Hematopoietic multipotent progenitor cell treated with erythropoietin and hydrocortisone succinate and interleukin-3 and kit ligand, for 15 days (in vitro differentiated cells): ENCODE measurements at places on chromosomes 3 and 15.
A peak's percentile ranks its signal among the peaks of the same experiment; 100 is the strongest.

DNA sequence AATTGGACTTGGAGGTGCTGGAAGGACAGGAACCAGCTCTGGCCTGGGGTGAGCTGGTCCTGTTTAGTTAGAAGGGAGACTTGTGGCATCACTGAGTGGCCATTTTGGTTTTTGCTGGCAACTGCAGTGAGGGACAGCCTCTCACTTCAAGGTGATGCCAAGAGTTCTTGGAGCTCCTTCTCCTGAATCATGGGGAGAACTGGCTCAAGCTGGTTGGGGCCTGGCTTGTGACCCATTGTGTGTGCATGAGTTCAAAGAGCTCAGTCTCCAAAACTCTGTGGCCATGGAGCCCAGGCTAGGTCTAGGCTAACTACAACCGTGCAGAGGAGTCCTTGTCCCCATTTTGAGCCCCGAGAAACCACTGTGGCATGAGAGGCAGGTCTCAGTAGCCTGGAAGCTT lies 60.1 kb upstream of the ZNF148 start:
- DNase-seq: no peak

DNA sequence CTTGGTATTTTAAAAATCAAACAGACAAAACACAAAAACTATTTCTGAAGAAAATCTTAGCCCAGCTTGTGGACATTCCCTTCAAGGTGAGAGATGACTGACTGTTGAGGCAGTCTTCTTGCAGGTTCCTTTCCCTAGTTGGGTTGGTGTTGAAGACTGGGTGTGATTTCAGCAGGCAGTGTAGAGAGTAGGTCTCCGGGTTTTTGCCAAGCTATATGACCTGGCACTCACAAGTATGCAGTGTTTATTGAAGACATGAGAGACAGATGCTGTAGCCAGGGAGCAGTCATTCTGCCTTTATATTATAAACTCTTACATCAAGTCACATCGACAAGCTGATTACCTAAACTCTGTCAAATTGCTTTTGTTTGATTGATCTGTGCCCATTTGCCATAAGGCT lies 17.5 kb downstream of the SENP8 start:
- DNase-seq: no peak

GRCh38 chr15:80878867-80879250 lies 99.7 kb downstream of the CEMIP start:
- no peak for DNase-seq

- no peak for DNase-seq
Observed at GRCh38 chr15:84079885-84080777, 155.4 kb upstream of the GOLGA6L4 start.

GRCh38 chr3:45204136-45204535 lies 22.0 kb downstream of the TMEM158 start:
- no peak for DNase-seq

GRCh38 chr3:174598885-174599439 lies 260.2 kb upstream of the NAALADL2 start:
- DNase-seq: no peak

GRCh38 chr3:23294770-23295387 lies 91.8 kb downstream of the UBE2E2 start:
- no peak for DNase-seq

GRCh38 chr15:47822048-47822447 lies 104.7 kb downstream of the SEMA6D start:
- no peak for DNase-seq

DNA sequence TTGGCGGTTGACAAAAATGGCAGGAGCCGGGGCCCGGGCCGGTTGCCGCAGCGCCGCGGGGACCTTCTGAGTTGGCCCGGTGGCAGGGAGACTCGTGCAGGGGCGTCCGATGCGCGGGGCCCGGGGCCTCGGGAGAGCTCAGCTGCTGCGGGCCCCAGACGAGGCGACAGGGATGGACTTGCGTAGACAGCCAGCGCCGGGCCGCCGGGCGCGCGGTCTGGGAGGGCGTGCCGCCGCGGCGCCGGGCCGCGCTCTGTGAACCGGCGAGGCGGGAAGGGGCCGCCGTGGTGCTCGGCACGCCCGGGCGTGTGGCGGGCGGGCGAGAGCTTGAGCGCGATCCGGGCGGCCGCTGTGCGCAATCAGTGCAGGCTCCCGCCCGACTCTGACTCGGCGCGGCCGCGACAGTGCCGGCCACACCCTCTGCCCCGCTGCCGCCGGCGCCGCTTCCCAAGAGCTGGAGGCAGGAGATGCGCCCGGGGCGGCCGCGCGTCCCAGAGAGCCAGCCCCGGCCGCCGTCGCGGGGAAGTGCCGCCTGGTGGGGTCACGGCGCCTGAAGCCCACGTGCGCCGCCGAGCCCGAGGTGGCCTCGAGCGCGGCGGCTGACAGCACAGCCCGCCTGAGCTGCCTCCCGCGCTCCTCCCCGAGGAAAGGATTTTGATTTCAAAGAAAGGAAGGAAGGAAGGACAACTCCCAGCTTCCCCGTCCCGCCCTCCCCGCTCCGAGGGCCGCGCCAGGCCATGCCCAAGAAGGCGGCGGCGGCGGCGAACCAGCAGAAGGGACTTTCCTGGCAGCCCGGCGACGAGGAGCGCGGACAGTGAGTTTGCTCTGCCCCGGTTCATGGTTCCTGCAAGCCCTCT lies 657 bp downstream of the TLNRD1 start:
- no peak for DNase-seq

- DNase-seq: no peak
Observed at GRCh38 chr3:36795622-36796021, 31.3 kb upstream of the DCLK3 start.

- peak; percentile 77 for DNase-seq
Observed at GRCh38 chr3:141412087-141412935, 44.0 kb downstream of the ZBTB38 start.

DNA sequence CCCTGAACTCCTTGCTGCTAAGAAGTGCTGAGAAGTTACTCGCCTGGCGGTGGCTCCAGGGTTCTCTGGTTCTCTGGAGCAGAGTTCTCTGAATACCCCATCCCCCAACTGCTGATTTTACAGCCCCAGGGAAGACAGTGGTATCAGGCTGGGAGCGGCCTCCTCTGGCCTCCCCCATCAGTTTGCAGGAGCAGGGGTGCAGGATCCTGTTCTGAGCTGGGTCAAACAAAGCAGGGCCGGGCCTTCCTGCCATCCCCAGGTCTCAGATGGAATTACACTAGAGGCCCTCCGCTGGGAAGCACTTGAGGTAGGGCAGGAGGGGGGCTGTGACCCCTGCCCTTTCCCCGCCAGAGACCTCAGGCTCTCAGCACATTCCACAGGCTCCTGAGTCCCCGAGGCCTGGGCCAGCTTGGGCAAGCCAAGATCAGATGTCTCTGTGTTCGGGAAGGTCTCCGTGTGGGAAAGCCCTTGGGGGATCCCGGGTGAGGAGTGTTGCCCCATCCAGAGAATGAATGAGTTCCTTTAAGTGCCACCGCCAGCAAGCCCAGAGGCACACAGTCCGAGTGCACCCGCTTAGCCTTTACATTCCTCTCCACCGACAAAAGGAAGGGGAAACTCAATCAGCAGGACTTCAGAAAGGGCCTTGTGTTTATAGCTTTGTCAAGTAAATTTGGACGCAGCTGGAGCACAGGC lies 149.9 kb downstream of the LRRK1 start:
- no peak for DNase-seq

GRCh38 chr3:154510780-154511179 lies 80.8 kb upstream of the GPR149 start:
- no peak for DNase-seq

- DNase-seq: no peak
Observed at GRCh38 chr3:47423548-47424145, 42.8 kb downstream of the PTPN23 start.

- DNase-seq: no peak
Observed at GRCh38 chr15:36970522-36970921, 129.8 kb downstream of the MEIS2 start.

DNA sequence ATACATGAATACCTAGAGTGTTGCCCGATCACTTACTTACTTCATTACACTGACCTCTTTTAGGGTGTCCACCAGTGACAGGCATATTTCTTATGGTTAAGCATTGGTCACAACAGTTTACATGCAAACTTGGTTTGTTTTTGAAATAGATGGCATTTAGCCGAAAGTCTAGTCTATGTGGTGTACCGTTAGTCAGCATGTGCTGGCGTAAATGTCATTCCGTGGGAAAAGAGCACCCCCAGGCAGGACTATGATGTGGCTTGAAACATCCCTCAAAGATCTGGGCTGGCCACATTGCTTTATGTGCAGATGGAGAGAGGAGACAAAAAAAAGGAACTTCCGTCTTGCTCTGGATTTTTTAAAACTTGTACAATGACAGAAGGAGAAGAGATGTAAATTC lies 357.0 kb upstream of the ICE2 start:
- DNase-seq: no peak

GRCh38 chr15:53453253-53454105 lies 306.0 kb downstream of the WDR72 start:
- no peak for DNase-seq

DNA sequence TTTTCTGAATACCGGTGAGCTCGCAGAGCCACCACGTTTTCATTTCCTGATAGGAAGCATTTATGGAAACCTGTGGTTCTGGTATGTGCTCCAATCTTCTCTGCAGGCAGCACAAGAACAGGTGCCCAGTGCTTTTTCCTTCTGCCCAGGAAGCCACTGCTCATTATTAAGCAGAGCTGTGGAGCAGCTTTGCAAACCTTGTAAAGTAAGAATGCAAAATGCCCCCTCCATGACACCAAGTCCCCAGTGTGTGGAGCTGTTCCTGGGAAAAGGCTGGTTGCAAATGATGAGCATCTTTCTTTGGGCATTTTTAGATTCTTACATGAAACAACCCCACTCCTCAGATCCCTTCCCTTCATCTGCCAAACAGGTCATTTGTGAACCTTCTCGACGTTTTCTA lies 65.7 kb upstream of the MRPL3 start:
- no peak for DNase-seq

DNA sequence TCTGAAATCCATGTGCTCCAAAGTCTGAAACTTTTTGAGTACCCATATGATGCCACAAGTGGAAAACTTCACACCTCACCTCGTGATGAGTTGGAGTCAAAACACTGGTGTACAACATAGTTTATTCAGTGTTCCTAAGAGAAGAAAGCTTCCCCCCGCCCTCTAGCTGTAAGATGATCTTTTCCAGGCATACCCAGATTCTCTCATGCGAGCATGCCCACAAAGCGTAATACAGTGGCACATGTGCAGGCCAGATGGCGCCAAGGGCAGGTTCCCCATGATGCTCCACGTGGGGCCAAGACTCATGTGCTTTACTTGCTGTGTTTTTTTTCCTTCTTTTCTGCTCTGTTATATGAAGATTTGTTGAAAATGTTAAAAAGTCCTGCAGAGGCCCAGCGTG lies 104.9 kb upstream of the LRRFIP2 start:
- no peak for DNase-seq

DNA sequence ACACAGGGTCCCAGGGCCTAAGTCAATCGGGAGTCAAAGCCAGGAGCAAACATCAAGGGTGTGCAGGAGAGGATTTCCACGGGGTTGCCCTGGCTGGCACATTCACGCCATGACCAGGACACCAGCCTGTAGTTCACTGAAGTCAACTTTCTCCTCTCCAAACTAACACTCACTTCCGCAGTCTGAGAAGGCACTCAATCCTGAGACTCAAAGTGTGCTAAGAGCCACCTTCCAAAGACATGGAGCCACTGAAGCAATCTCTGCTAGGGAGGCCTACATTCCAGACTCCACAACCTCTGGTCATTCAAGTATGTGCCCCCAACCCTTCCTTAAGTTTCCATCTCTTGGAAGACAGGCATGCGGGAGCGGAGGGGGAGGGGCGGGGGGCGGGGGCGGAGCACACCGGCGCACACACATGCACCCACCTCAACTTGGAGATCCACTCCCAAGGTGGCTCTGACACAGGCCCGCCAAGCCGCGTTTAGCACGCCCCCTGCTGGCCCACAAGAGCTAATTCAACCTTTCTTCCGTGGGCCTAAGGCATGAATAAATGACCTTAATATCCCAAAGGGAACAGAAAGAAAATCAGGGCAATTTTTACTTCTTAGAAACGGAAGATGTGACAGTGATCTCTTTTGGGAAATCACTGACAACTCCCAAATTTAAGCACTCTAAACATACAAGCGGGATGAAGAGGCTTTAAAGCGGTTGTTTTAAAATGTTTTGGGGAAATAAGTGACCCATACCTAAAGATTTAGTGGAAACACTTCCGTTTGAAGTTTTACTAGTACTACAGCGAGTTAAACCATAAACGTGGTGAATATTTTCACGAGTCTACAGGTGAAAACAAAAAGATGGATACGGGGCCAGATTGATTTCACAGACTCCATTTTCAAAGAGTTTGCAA lies 162.5 kb upstream of the CHRNA7 start:
- peak; percentile 64 for DNase-seq

DNA sequence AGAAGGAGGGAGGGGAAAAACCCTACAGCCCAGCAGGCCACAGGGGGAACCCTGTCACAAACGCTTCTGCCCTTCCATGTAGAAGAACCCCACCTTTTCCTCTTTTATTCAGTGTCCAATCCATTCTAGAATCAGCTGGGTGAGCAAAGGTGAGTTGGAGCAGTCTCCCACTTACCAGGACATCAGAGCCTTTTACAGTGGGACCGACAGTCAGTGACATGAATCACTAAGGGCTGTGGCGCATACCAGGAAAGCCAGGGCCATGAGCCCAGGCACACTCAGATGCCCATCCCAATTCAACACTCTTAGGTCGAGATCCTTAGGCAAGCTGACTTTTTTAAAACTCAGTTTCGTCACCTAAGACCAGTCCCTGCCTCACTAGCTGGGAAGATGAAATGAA lies 146.1 kb downstream of the AQP9 start:
- DNase-seq: no peak

GRCh38 chr15:82730022-82730530 lies 20.4 kb upstream of the AP3B2 start:
- DNase-seq: no peak

- DNase-seq: no peak
Observed at GRCh38 chr15:71273731-71274447, 158.6 kb downstream of the THSD4 start.

DNA sequence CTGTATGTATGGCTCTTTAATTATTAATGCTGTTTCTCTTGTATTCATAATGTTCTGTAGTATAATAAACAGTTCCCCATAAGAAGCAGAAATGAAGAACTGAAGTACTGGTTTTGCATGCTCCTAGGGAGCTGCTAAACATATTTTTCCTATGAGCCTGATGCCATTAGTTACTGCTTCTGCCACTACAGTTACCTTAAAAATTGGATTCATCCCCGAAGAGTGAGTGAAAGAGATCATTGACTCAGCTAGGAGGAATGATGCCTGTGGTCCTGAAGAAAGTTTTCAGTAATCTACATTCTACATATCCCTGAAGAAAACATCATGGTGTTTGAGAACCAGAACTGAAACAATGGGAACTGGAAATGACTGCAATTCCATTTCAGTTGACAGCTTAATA lies 37.1 kb upstream of the ST3GAL6 start:
- DNase-seq: no peak

- DNase-seq: peak; percentile 25
Observed at GRCh38 chr3:186901135-186901734, 29.1 kb upstream of the ST6GAL1 start.

DNA sequence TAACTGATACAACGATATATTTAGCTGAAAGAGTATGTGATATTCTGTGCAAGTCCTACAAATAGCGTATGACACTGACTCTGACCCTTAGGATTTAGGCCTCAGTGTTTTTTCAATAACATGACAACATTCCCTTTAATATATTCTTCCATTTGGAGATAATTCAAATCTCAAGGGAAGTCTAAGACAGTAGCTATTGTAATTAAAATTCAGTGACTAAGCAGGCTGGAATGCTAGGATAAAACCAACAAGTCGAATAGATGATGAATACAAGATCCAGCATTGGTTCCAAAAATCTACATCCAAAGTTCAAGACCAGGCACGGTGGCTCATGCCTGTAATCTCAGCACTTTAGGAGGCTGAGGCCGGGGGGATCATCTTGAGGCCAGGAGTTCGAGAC lies 56.2 kb downstream of the QTRT2 start:
- DNase-seq: no peak
